ENCODE measurements at places on chromosomes 6 and 20. TPM values are rescaled to one million over a fixed set of nuclear protein-coding genes. Genes with fewer than 3 reads are reported as not detected.

GRCh38 chr6:8321671-8322404 is 113.5 kb downstream of the SLC35B3 start:
- DNase-seq: no peak

Gene MTCH1
- 228 TPM for total RNA-seq

Gene ADGB
- total RNA-seq: not detected

Gene ARMH2
- total RNA-seq: not detected

Gene ECHDC1
- total RNA-seq: 60.9 TPM

Gene SPEF1
- under 0.01 TPM for total RNA-seq

Gene ADAM33
- total RNA-seq: 44.8 TPM

DNA sequence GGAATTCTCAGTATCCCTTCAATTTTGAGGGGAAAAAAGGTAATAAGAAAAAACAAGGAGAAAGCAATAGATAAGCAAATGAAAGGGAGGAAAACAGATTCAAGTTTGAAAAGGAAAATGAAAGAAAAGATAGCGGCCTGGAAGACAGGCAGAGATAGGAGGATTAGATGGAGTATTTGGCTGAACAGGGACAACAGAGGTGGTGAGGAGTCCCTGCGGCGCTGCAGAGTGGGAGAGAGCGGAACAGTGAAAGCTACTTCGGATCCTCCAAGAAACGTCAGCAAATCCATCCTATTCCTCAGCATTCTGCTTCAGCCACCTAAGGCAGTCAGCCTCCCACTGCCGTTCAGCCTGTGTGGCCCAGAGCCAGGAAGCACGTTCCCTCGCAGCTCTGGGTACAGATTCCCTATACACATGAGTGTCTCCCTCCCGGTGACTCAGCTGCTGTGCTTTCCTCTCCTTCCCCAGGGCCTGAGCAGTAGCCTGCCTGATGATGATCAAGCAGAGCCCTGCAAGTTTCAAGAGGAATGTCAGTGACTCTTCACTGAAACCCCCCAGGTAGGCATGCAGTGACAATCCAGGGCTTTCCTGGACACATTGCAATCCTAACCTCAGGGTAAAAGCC is 43.4 kb upstream of the CDYL start:
- peak; percentile 87 for DNase-seq

Gene L3MBTL1
- total RNA-seq: 7.4 TPM

DNA sequence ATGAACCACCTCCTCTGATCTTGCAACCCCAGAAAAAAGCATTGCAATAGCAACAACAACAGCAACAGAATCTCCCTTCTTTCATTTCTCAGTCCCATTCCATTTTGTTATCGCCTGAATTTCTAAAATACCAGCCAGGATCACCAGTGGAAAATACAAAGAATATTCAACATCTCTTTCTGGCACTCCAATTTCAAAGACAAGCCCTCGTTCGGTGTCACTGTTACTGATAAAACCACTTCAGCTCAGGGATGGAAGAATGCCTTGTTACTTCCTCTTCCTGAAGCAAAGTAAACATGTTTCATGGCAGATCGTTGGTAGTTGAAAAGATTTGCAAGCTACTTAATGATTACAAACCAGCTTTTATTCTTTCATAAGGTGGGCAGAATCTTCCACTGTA is 94.0 kb upstream of the SPTLC3 start:
- DNase-seq: no peak

DNA sequence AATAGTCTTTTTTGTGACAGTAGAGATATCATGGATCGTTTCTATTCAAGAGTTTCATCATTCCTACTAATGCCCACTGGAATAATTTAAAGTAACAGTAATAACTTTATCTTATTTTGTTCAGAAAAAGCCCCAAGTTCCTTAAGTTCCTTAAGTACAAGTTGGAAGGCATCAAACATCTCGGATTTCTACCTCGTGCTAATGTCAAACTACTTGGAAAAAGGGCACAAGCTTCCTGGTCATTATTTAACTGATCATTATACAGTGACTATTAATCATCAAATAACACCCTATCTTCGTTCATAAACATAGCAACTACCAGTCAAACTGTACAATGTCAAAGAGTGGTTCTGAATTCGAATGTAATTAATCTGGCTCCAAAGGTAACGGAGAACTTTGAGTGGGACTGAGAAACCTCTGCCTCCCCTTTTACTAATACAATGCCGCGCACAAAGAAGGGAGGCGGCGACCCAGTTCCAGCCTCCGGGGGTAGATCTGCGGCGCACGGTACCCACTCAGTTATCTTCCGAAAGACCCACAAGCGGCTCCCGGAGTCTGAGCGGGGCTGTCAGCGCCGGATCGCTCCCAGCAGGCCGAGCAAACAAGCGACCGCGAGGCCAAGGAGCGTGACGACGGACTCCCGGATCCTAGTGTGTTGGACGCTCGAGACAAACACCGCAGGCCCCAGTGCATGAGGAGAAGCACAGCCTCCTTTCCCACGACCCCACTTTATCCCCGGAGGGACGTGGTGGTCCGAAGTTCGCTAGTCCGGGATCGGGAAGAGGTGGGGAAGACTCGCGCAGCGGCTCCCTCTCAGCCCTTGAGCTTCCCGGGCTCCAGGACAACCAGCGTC is 716 bp downstream of the SHPRH start:
- DNase-seq: peak; percentile 61

DNA sequence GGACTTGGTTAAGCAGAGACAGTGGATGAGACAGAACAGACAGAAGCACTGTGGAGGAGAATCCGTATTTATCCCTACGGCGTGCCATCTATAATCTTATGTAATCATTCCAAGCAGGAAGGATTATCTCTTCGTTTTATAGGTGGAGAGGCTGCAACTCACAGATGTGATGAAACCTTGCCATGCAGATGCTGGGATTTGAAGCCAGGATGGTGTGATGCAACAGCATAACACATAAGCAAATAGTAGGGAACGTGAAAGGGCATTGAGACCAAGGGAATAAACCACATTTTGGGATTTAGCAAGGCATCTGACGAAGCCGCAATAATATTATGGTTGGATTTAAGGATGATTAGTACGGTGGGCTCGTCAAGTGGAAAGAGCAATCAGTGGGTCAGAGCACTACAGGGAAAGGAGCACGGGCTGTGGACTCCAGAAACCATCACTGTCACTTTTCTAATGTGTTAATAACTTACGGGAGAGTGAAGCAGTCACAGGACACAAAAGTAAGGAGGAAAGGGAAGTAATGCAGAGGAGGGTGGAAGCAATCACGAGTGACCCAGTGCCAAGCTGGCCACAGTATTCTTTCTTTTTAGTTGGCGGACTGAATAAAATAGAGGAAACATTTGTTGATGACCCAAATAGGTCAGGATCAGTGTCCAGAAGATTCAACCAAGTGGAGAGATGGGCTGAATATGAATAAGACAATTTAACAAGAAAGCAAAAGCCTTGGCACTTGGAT is 119.6 kb upstream of the EDN1 start:
- peak; percentile 98 for DNase-seq

Gene GPR63
- total RNA-seq: 0.32 TPM

GRCh38 chr20:2902291-2902690 is 29.0 kb downstream of the PTPRA start:
- DNase-seq: no peak

- DNase-seq: peak; percentile 66
Observed at GRCh38 chr20:23399568-23400241, 21.6 kb downstream of the NAPB start.

DNA sequence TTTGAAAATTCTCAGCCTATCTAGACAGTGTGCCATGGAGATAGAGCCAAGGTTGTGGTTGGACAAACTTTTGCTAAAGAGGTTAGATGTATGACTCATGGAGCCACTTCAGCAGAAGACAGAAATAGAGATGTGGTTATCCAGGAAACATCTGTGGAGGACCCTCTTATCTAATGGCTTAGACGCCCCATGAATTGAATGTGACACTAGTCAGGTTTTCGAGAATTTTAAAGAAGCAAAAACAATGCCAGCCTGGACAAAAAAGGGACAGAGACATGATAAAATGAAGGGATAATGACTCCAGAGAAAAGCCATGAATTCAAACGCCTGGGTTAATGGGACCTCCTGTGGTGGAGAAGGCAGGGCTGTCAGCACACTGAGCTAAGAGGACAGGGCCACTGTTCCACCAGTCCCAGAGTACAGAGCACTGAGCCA is 280.5 kb downstream of the CLVS2 start:
- no peak for DNase-seq

DNA sequence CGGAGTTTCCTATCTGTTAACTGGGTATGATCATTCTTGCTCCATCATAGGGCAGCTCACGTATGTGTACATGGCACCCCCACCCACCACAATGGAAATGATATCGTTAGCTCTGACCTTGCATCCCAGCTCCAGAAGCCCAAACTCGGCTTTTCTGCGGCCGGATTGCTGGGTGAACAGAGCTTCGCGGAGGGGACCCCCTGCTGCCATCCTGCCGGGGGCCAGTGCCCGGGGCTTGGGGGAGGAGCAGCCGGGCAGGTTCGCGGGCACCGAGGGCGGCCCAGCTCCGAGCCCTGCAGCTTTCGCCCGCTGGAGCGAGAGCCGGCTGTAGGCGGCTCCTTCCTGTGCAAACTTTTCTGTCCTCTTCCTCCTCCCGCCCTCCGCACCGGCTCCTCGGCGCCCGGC is 24.9 kb upstream of the FUCA2 start:
- DNase-seq: peak; percentile 21

Gene IMPG1
- not detected for total RNA-seq

GRCh38 chr6:75117701-75118100 is 88.2 kb downstream of the COL12A1 start:
- no peak for DNase-seq

DNA sequence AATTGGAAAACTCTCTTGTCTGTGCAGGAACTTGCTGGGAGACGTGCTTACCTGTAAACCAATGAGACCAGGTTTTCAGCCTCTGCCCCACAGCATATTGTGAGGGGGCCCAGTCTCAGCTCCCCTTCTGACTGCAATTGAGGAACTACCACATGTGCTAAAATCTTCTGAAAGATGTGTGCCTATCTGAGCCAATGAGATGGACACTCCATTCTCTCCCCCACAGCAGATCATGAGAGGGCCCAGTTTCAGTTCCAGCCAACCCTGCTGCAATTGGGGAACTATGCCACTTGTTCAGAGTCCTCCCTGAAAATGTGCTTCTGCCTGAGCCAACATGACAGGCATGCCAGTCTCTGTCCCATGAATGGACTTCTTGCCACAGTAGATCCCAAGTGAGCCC is 20.9 kb upstream of the PI3 start:
- DNase-seq: no peak

Gene CTAGE9
- total RNA-seq: not detected

GRCh38 chr6:136330634-136331033 is 41.0 kb upstream of the BCLAF1 start:
- DNase-seq: no peak

- DNase-seq: peak; percentile 68
Observed at GRCh38 chr20:50110141-50111047, 2.6 kb downstream of the UBE2V1 start.

DNA sequence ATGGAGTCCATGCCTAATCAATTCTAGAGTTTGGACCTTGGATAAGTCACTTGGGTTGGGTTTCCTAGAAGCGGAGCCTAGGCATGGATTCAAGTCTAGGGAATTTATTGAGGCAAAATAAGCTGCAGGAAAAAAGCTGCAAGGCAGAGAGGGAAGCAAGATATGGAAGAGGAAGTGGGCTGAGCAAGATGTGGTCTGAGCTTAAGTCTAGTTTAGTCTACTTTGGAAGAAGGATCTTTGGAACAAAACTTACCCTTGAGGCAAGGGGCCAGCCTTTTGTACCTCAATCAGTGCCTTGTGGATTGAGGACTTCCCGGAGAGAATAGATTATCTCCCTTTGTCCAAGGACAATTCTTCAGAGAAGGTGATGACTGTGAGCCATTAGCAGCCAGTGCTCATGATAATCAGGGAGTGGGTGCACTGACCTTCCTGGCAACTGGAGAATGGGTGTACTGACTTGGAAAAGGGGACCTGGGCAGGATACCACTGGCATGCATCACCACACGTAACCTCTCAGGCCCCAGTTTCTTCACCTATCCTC is 10.9 kb downstream of the ZSCAN9 start:
- DNase-seq: no peak

- DNase-seq: no peak
Observed at GRCh38 chr20:46268131-46268614, 40.1 kb downstream of the CDH22 start.

Gene CEBPB
- 70.4 TPM for total RNA-seq

Gene TNFRSF6B
- total RNA-seq: 31.5 TPM

Gene SLC13A3
- total RNA-seq: 1.6 TPM

Gene ZFP57
- not detected for total RNA-seq

Gene ENPP5
- total RNA-seq: 0.43 TPM

Gene ADTRP
- total RNA-seq: 1.3 TPM

DNA sequence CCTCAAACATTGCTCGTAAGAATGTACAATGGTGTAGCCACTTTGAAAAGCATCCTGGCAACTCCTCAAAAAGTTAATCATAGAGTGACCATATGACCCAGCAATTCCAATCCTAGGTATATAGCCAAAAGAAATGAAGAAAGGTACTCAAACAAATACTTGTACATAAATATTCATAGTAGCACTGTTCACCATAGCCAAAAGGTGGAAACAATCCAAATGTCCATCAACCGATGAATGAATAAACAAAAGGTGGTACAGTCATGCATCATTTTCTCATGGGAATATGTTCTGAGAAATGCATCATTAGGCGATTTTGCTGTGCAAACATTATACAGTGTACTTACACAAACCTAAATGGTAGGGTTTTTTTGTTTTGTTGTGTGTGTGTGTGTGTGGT is 74.4 kb upstream of the TBC1D7 start:
- DNase-seq: no peak

- DNase-seq: no peak
Observed at GRCh38 chr6:169868458-169868857, 117.0 kb downstream of the ERMARD start.

Gene GNAS-AS1
- total RNA-seq: 0.64 TPM

Gene SLC22A16
- not detected for total RNA-seq

- peak; percentile 7 for DNase-seq
Observed at GRCh38 chr6:97440590-97441176, 157.7 kb upstream of the MMS22L start.

DNA sequence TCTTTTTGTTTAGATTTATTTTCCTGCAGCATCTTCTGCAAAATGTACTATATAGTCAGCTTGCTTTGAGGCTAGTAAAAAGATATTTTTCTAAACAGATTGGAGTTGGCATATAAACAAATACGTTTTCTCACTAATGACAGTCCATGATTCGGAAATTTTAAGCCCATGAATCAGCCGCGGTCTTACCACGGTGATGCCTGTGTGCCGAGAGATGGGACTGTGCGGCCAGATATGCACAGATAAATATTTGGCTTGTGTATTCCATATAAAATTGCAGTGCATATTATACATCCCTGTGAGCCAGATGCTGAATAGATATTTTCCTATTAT is 3.2 kb downstream of the FOXC1 start:
- DNase-seq: peak; percentile 27

- DNase-seq: peak; percentile 59
Observed at GRCh38 chr6:137076277-137077068, 31.7 kb upstream of the IL20RA start.
